Memory B cell (primary cell): ENCODE measurements at places on chromosomes 6 and 20.

DNA sequence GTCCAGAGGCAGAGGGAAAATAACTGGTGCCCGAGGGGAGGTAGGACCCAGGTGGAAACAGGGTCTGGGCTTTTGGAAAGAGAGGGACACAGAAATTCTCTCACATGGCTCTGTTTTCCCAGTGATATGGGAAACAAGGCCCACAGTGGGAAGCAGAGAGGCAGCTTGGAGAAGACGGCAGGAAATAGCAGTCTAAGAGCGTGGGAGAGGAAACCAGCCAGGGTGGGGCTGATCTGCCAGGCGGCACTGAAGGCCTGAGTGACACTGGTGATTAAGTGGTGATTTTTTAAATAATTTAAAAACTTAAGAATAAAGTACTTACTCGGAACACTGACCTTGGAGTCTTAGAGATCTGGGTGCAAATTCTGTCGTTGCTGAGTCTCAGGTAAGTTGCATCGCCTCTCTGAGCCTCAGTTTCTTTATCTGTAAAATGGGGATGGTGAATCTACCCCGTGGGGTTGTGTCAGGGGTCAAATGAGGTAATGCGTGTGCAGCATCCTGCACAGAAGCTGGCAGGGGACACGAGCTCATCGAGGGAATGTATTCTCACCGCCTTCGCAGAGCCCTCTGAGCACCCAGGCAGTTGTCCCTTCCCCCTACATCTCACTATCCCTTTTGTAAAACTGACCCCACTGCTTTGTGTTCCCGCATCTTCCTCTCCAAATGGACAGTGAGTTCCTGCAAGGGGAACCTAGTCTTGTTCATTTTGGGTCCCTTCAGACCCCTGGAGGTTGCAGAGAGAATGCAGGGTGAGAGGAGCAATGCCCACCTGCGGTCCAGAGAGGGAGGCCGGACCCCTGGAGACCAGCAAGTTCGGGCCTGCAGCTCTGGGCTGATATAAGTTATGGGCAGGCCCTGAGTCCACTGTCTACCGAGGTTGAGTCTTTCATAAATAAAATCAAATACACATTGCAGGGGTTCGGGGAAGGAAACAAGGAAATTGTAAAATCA is 228.6 kb upstream of the PMEPA1 start:
- H3K36me3 ChIP-seq: no peaks in the 10 kb centered on the region
- no peak overlapping the region for H3K4me3 ChIP-seq

- H3K4me1 ChIP-seq: peaks cover 3% of the 10 kb centered on the region
- H3K27ac ChIP-seq: no peak overlapping the region
- H3K27me3 ChIP-seq: peaks cover 5% of the 10 kb centered on the region
- no peak overlapping the region for H3K4me3 ChIP-seq
- DNase-seq: no peak
- no peaks in the 10 kb centered on the region for H3K36me3 ChIP-seq
These were observed 105.8 kb downstream of the RNF144B start for GRCh38 chr6:18492972-18493371.

- no peaks in the 10 kb centered on the region for H3K27me3 ChIP-seq
- H3K4me1 ChIP-seq: peaks cover 77% of the 10 kb centered on the region
- H3K27ac ChIP-seq: peak overlapping the region; percentile 99
- peaks cover 4% of the 10 kb centered on the region for H3K36me3 ChIP-seq
- peak overlapping the region; percentile 57 for H3K4me3 ChIP-seq
These were observed 51.6 kb upstream of the FAM83D start for GRCh38 chr20:38874460-38875174.

DNA sequence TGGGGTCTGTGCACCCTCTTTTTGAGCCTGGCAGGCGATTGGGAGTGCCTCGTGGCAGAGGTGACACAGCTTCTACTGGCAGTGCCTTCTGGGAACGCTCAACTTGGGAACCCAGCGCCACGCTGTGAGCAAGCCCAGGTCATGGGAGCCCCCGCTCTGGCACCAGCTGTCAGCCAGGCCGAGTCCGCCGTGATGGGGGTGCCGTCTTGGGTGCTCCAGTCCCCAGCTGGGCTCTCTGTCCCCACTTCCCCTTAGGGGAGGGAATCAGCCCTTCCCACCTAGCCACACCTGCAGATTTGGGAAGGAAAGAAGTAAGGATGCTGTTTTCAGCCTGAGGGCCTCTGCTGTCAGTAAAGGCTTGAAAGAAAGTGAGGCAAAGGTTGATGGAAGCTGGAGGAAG is 31.0 kb upstream of the NTSR1 start:
- peaks cover 11% of the 10 kb centered on the region for H3K27me3 ChIP-seq
- H3K4me3 ChIP-seq: no peak overlapping the region
- DNase-seq: no peak
- no peak overlapping the region for H3K27ac ChIP-seq

DNA sequence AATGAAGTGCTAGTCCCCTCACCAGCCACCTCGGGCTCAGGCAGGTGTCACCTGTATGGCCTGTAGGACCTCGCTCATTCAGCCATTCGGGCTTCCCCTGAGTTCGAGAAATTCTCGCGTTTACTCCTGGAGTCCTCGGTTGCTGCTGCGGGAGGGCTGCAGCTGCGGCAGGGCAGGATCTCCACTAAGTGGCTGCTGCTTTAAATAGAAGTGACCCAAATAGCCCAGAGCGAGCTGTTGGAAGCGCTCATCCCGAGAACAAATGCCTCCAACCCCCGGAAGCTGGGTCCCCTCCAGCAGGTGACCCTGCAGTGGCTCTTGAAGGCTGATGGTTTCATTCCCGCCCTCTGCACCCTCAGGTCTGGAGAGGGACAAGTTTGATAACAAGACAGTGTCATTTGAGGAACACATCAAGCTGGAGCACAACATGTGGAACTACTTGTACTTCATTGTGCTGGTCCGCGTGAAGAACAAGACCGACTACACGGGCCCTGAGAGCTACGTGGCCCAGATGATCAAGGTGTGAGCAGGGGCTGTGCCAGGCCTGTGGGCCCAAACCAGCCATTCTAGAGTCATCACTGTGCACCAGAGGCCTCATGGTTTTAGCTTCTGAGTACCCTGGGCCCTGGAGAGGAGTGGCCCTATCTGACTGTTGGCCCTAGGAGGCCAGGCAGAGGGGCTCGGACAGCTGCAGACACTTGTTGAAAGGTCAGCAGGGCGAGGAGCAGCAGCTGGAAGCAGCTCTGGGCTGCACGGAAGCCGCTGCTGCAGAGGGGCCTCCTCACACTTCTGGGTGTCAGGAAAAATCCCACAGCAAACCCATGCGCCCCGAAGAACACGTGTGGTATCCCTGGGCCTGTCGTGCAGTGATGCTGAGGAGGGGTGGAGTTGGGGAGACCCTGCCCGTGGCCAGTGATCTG is 18.1 kb downstream of the UQCC2 start:
- peaks cover 37% of the 10 kb centered on the region for H3K4me1 ChIP-seq
- H3K27me3 ChIP-seq: no peaks in the 10 kb centered on the region
- no peak for DNase-seq
- H3K4me3 ChIP-seq: no peak overlapping the region

DNA sequence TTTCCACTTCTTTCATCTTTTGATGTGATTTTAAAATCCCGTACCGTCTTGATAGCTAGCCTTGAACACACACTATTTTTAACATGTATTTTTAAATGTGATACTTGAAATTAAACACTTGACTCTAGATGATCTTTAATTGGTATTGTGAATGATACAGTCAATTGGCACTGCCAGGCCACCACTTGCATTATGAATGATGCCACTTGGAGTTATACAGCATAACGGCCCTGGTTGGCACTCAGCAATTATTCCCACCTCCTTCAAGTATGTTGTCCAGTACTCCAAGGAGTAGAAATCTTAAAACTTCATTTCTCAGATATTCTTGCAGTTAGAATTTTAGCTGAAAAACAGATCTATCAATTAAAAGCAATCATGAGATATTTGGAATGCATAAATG is 62.9 kb downstream of the TENT5A start:
- no peaks in the 10 kb centered on the region for H3K36me3 ChIP-seq
- no peak for DNase-seq
- no peaks in the 10 kb centered on the region for H3K27me3 ChIP-seq
- H3K27ac ChIP-seq: no peak overlapping the region

DNA sequence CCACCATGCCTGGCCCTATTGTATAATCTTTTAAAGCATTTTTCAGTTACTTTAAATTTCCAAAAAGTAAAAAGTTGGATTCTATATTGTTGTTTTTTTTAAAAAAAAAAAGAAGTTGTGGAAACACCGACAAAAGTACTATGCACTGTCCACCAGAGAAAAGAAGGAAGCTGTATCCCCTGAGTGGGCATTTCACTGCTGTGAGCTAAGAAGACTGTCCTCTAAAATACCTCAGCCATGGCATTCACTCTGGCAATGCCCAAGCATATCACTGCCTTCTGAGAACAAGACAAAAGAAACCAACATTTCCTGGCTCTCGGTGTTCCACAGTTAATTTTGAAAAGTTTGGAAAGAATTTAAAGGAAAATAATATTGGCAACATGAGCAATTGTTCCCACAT is 117.8 kb downstream of the IPCEF1 start:
- H3K4me3 ChIP-seq: no peak overlapping the region
- DNase-seq: no peak
- H3K36me3 ChIP-seq: no peaks in the 10 kb centered on the region
- H3K4me1 ChIP-seq: peaks cover 5% of the 10 kb centered on the region
